ENCODE measurements at places on chromosomes 6 and 20. TPM values are rescaled to one million over a fixed set of nuclear protein-coding genes. Genes with fewer than 3 reads are reported as not detected.

Gene ETV7
- total RNA-seq = not detected

Gene MRPS18B
- total RNA-seq = 69.8 TPM

Gene LY6G6F
- total RNA-seq = not detected

Gene MAS1
- total RNA-seq = not detected

Measured in A549 treated with GW870086 at 1 μM for 4 hours (cell line).